NCI-H2081 treated with DMSO at 0.1 percent for 48 hours (cell line): ENCODE measurements at places on chromosomes 6 and 20.

GRCh38 chr20:35523298-35523888 lies 6.1 kb downstream of the C20orf173 start:
- no peak for DNase-seq

GRCh38 chr20:41057999-41058673 lies 29.5 kb downstream of the TOP1 start:
- DNase-seq: no peak

DNA sequence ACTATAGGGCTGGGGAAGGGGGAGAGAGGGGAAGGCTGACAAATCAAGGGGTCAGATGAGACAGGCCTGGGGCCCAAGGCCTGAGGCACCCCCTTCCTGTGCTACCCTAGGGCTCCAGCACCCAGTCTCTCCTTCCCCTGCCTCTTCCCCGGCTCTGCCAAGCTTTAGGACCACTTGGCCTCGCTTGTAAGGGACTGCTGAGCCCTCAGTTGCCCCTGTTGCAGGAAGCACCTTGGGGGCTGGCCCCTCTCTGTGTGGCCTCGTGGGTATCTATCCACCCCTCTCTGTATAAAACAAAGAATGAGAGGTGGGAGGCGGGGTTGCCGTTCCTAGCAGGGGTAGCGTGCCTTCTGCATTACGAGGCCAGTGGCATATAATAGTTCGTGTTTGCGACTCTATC lies 21.4 kb upstream of the SMOC2 start:
- no peak for DNase-seq

- DNase-seq: no peak
These were observed 45.2 kb downstream of the UTRN start for GRCh38 chr6:144330017-144330987.

DNA sequence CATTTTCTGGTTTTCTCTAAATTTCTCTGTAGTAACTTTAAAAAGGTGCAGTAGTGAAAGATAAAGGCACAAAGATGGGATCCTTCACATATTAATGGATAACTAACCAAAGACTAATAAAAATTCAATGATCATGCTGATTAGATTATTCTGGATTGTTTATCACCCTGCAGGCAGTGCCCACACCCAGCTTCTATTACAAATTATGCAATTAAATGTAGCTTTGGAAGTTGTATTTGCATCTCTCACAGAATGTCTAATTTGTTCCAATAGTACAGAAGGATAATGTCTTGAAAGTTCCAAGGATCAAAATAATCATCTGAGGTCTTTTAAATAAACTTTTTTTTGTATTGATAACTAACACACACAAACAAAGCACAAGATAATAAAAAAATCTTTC lies 837.6 kb downstream of the HACE1 start:
- DNase-seq: no peak

- DNase-seq: no peak
These were observed 433.2 kb upstream of the MARCKS start for GRCh38 chr6:113423956-113424355.
